ENCODE measurements at places on chromosomes 2 and 18.

DNA sequence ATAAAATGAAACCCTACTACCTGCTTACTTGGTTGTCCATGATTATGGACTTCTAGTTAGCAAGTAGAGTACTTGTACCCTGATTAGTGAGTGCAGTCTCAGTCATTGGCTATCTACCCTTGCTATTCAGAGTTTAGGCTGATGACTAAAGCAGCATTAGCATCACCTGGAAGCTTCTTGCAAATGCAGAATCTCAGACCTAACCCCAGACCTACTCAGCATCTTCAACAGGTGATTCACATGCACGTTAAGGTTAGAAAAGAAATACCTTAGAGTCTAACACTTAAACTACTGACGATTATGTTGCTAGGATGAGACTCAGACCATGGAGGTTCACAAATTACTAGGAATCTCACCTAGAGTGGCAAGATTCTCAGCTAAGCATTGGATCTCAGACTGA, 399.9 kb upstream of the FANCL start:
- DNase-seq = no peak

DNA sequence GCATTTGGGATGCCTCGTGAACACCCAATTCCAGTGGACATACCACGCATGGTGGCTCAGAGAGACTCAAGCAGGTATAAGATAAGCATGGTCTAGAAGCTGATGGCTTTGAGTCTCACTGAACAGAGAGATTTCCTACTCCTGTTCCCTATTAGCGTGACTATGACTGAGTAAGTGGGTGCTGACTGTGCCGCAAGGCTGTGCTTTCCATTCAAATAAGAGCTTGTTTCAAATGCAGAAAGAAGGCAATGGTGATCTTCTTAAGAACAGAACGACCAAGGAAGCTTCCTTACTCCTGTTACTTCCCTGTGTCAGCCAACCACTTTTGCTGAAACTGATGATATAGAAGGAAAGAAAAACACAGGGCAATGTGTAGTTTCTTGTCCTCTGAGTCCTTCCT, 63.5 kb upstream of the IGFBP2 start:
- no peak for DNase-seq

DNA sequence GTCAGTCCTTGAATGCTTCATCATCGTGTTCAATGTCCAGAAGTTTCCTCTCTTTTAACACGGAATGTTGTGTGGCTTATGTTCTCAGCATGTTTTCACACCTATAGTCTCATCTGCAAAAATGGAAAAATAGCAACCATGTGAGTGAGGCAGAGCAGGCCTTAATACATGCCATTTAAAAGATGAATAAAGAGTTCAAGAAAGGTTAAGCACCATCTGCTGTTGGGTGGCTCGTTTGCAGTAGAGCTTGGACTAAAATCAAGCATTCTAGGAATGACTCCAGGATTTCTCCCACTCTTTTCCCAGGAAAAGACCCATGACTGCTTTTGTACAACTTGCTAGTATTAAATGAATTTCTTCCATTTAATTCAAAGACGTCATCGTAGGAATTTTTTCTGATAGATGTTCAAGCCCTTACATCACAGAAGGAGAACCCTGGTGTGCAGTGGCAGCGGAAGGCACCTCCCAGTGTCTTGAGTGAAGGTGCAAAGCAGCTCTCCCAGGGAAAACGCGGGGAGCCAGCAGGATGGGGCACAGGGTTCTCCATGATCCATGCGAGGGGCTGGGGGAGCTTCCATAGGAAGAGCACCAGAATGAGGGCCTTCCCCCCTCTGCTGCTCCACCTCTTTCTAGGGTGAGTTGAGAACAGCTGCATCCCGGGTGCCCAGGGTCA, 9.6 kb downstream of the DCDC2C start:
- DNase-seq = no peak

GRCh38 chr2:178420463-178420999, 30.4 kb downstream of the PRKRA start:
- DNase-seq = peak; percentile 32

DNA sequence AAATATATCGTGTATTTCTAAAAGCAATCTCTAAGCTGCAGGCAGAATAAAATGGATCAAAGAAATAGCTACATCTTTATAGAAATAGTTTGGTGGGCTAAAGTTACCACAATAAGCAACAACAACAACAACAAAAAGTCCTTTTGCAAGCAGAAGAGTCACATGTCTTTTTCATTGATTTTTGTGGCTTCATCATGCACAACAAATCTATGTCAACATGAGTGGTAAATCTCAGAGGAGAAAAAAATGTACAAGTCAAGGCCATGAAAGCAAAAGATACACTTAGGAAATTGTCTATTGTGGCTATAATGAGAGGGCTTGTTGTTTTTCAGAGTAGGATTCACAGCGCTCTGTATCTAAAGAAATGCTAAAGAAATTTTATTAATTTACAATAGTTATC, 269.7 kb downstream of the GRB14 start:
- DNase-seq = no peak

DNA sequence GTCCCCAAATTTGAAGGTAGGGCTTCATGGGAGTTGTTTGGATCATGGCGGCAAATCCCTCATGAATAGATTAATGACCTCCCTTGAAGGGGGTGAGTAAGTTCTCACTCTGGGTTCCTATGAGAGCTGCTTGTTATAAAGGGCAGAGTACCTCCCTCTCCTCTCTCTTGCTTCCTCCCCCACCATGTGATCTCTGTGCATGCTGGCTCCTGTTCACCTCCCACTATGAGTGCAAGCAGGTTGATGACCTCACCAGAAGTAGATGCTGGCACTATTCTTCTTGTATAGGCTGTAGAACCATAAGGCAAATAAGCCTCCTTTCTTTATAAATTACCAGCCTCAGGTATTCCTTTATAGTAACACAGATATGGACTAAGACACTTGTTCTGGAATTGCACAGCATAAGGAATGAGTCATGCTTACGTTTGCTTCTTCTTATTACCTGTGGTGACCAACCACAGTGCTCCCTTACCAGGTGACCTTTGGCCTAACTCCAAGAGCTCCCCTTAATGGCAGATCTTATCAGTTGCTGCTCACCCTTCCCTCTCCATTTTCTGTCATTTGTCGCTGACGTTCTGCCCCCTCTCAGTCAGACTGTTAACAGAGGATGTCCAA, 559.5 kb upstream of the GCFC2 start:
- DNase-seq = no peak

GRCh38 chr2:153443106-153443505, 35.5 kb downstream of the RPRM start:
- no peak for DNase-seq

DNA sequence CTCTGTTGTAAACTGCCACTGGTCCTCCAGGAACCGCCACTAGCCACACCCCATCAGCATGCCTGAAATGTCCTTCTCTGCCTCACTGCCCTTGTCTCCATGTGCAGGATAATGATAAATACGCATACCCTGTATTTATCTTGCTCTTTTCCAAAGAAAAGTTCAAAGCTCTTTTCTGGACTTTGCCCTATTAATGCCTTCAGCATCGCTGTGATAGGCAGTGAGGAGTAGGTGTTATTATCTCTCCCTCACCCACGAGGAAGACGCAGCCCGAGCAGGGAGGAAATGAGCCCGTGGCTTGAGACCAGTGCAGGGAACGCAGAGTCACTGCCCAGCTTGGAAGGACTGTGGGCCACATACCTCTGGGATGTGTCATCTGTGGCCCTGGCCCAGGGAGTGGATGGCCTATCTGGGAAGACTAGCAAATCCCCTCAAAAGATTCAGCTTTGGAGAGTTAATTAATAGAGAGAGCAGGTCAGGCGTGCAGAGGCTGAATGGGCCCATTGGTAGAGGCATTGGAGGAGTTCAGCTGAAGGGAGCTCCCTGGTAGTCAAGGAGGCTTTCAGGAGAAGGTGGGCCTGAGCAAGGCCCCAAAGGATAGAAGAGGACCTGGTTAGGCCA, 39.5 kb upstream of the MCFD2 start:
- DNase-seq = no peak

GRCh38 chr2:238345297-238345968, 25.1 kb downstream of the TRAF3IP1 start:
- DNase-seq = no peak

DNA sequence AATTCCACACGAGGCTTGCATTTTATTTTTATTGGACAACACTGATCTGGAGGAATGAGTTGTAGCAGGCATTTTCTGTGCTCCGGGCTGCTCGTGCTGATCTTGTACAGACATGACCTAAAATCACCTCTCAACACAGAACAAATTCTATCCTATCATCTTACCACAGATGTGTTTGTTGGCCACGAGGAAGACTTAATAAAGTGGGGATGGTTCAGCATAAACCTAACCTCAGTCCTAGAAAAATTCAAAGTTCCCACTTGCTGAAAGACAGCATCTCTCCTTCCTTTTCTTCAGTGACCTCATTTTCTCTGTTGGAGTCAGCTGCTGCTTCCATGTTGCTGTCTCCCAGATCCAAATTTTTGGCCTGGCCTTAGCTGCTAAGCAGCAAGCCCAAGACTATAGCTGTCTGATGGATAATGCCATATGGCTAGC, 45.3 kb downstream of the RBKS start:
- DNase-seq = no peak

GRCh38 chr18:8341481-8342230, 267.6 kb upstream of the RAB12 start:
- no peak for DNase-seq

GRCh38 chr18:24726727-24727492, 266.5 kb downstream of the HRH4 start:
- DNase-seq = peak; percentile 52

DNA sequence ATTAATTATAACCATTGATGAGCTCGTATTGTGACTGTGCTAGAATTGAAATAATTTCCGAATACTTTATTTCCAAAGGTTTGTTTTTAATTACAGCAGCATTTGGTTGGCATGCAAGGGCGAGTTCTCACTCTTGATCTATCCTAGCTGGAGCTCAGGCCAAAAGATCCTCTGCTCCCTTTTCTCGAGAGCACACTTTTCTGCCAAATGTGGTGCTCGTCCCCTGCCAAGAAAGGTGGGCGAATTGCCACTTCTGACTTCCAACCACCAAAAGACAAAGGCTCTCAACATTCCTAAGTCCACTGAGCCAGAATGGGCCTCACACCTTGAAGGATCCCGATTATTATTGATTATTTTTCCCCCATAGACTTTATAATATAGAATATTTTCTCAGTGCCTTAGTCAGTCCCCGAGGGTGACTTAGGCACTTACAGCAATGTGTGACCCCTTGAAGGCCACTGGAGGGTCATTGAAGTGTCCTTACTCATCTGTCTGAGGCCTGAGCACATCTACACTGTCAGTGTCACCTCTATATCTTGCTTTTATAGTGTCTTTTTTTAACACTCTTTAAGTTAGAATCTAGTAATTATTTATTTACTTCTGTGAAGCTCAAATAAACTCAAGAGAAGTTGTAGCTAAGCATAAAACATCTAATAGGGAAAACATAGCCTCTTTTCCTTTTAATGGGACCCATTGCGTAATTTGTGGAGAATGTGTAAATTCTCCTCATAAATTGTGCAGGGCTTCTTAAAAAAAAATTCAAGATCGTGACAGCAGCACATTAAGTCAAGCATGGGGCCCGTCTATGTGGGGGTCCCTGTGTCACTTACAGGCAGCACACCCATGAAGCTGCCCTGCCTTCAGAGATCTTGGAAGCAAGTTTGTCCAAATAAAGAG, 98.3 kb downstream of the MEIS1 start:
- DNase-seq = no peak

DNA sequence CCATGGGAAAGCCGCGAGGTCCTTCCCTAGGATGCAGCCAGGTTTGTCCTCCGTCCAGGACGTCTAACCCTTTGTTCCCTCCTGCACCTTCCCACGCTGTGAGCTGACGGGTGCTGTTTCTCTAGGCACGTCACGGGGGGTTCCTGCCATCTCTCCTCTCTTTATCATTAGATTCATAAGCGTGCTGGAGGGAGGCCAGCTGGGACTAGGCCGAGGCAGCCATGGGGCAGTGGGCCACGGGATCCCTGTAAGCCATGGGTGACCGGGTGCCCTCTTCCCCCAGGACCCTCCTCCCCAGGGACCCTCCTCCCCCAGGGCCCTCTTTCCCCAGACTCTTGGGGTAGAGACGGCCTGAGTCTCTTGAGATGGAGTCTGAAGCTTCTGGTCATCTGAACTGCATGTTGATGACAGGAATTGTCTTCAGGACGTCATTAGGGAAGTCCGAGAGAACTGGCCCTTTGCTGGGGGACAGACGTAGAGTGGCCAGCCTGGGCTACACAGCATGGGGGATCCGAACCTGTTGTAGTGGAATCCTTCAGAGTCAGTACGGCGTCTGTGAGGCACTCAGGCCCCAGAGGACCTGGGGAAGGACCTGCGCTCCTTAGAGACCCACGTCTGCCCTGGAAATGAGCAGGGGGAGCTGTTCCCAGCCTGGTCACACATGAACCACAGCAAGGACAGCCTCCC, 108.1 kb downstream of the TPO start:
- no peak for DNase-seq

DNA sequence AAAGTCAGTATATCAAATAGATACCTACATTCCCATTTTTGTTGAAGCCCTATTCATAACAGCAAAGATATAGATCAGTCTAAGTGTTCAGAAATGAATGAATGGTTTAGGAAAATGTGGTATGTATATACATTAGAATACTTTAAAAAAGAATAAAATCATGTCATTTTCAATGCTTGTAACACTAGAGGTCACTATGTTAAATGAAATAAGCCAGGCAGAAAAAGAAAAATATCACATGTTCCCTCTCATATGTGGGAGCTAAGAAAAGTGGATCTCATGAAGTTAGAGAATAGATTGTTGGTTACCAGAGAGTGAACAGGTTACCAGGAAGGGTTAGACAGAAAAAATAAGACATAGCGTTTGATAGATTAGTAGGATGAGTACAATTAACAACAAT, 1111.0 kb upstream of the SLC39A10 start:
- peak; percentile 34 for DNase-seq

DNA sequence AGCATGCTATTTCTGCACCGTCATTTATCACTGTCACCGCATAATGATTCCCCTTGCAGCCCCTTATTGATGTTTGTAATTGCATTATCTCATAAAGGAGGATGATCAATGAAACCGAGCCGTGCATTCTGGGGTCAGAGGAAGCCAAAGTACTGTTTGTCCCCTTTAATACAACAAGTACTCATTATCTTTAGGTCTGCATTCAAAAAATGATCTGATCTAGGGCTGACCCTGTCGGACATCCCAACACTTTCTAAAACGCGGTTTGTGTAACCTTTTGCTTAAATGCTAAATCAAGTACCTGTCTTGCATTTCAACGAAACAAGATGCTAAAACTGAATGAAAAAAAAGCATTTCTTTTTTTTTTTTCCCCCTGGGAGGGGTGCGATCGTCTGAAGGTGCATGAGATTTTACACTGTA, 143.8 kb downstream of the MEIS1 start:
- DNase-seq = no peak
